ENCODE measurements at places on chromosomes 2 and 18. TPM values are rescaled to one million over a fixed set of nuclear protein-coding genes. Genes with fewer than 3 reads are reported as not detected.

GRCh38 chr2:96407041-96407918, 71.7 kb downstream of the NCAPH start:
- peaks cover 17% of the 10 kb centered on the region for H3K4me1 ChIP-seq
- H3K27ac ChIP-seq = no peak overlapping the region
- DNase-seq = peak; percentile 61
- H3K4me3 ChIP-seq = no peak overlapping the region
- no peaks in the 10 kb centered on the region for H3K36me3 ChIP-seq
- H3K27me3 ChIP-seq = peaks cover 2% of the 10 kb centered on the region

CREG2 gene
- total RNA-seq = 0.11 TPM

DNA sequence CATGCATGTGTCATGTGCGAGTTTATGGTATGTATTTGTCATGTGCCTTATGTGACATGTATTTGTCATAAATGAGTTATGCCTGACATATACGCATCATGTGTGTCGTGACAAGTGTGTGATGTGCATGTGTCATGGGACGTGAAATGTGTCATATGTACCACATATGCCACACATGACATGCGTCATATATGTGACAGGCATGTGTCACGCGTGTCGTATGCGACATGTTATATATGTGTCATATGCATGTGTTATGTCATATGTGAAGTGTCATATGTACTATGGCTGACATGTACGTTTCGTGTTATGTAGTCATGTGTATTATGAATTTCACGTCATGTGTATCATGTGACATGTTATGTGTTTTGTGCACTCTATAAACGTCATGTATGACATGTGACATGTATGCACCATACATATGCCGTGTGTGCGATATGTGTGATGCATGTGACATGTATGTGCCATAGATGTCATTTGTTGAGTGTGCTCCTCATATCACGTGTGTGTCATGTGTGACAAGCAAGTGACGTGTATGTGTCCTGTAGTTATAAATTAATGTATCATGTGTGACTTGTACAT, 2152.3 kb upstream of the PIK3C3 start:
- H3K4me3 ChIP-seq = no peak overlapping the region
- H3K27ac ChIP-seq = no peak overlapping the region
- no peak for DNase-seq
- H3K36me3 ChIP-seq = no peaks in the 10 kb centered on the region
- H3K27me3 ChIP-seq = no peaks in the 10 kb centered on the region

DNA sequence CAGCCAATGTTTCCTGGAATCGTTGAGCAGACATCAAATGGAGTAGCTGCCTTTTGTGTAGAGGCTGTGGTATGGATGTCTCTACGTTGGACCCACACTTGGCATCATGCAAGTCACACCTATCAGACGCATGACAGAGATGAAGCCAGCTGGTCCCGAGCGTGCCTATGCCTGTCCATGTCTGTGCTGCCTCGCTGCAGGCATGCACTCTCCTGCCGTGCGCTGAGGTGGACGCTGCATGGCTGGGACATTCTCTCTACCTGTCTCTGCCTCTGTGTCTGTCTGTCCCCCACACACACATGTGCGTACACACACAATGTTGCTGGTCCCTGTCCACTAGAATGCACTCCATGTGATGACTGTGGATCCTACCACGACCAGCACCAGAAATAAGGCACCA, 514.2 kb upstream of the MYT1L start:
- H3K36me3 ChIP-seq = no peaks in the 10 kb centered on the region
- no peak for DNase-seq

OTOS gene
- total RNA-seq = not detected

TUBA4A gene
- 19.7 TPM for total RNA-seq

CNTNAP5 gene
- total RNA-seq = 0.30 TPM

IGFBP5 gene
- total RNA-seq = 422 TPM

- no peaks in the 10 kb centered on the region for H3K4me1 ChIP-seq
- no peaks in the 10 kb centered on the region for H3K27me3 ChIP-seq
- H3K36me3 ChIP-seq = no peaks in the 10 kb centered on the region
- no peak overlapping the region for H3K27ac ChIP-seq
- DNase-seq = no peak
These were observed 256.6 kb upstream of the NT5C1B start for GRCh38 chr2:18845854-18846445.

DNA sequence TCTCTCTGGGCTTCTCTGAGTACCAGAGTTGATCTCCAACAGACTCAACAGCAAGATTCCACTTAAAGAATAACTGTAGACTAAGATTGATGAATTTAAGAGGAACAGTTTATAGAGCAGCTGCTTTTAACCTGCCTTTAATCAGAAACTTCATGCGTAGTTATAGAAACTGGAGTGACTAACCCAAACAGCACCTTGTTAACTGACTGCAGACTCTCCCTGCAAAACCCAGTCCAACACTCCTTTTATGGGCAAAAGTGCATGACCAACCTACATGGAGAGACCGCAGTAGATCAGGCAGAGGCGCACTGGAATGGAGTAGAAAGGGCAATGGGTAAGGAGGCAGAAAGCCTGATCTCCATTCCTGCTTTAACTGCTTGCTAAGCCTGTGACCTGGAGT, 110.6 kb downstream of the NRP2 start:
- H3K36me3 ChIP-seq = peaks cover 5% of the 10 kb centered on the region
- no peaks in the 10 kb centered on the region for H3K27me3 ChIP-seq
- DNase-seq = peak; percentile 26
- H3K27ac ChIP-seq = no peak overlapping the region
- H3K4me1 ChIP-seq = no peaks in the 10 kb centered on the region

ALPP gene
- total RNA-seq = 0.32 TPM

- peaks cover 36% of the 10 kb centered on the region for H3K36me3 ChIP-seq
- no peak overlapping the region for H3K4me3 ChIP-seq
- H3K27me3 ChIP-seq = no peaks in the 10 kb centered on the region
- no peak for DNase-seq
- no peak overlapping the region for H3K27ac ChIP-seq
These were observed 17.1 kb downstream of the SMARCAL1 start for GRCh38 chr2:216429428-216429827.

GRCh38 chr2:195590199-195590860, 66.7 kb upstream of the SLC39A10 start:
- no peak for DNase-seq
- no peaks in the 10 kb centered on the region for H3K4me1 ChIP-seq
- H3K36me3 ChIP-seq = no peaks in the 10 kb centered on the region
- no peak overlapping the region for H3K27ac ChIP-seq
- no peak overlapping the region for H3K4me3 ChIP-seq

GRCh38 chr2:165950438-165950837, 3.1 kb downstream of the TTC21B start:
- no peak for DNase-seq
- no peak overlapping the region for H3K4me3 ChIP-seq
- H3K27me3 ChIP-seq = no peaks in the 10 kb centered on the region
- H3K4me1 ChIP-seq = peaks cover 9% of the 10 kb centered on the region

DNA sequence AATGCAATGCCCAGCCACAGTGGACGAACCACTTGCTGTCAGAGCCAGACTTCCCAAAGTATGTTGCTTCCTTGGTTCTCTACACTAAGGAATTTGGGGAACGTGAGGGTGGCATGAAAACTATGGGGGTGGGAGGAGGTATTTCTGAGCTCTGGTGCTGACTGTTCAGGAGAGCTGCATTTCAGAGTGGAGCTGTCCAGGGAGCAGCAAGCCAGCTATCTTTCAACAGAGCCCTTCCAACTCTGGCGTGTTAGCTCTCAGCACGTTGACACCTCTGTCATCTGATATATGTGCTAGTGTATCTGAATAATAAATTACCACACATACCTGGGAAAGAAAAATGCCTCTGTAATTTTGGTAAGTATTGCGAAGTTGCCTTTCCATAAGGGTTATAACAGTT, 66.1 kb downstream of the SAP130 start:
- DNase-seq = no peak
- H3K27ac ChIP-seq = no peak overlapping the region
- H3K36me3 ChIP-seq = peaks cover 10% of the 10 kb centered on the region
- H3K4me1 ChIP-seq = no peaks in the 10 kb centered on the region
- H3K4me3 ChIP-seq = no peak overlapping the region

All from astrocyte (in vitro differentiated cells and primary cell).